ENCODE measurements at places on chromosomes 7 and 10.
A peak's percentile ranks its signal among the peaks of the same experiment; 100 is the strongest.

DNA sequence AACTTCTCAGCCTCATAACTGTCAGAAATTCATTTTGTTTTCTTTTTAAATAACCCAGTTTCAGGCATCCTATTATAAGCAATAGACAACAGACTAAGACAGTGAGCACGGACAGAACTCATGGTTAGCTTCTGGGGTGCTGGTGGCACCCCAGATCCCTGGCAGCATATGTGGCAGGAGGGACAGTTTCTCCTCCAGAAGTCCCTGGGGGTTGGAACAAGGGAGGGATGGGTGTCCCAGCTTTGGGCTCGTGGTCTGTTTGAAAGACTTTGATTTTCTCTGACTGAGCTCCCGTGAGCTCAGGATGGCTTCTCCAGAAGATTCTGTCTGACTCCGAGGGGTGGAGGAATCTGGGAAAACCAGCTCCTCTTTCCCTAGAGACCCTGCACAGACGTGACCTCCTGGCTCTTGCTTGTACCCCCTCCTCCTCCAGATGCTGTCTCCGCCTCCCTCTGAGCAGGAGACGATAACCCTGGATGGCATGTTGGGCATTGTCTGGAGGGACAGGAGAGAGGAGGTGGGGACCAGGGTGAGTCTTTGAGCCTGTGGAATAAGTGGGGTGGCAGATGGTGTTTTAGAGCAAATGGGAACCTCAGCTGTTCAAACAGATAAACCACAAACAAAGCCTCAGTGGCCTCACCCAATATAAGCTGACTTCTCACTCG, 421.1 kb downstream of the GLRX3 start:
- no peak for DNase-seq

GRCh38 chr7:136976504-136977251, 108.2 kb downstream of the CHRM2 start:
- no peak for DNase-seq

- DNase-seq: no peak
These were observed 314.8 kb downstream of the POM121L12 start for GRCh38 chr7:53350241-53350640.

- DNase-seq: no peak
These were observed 18.6 kb downstream of the FGFR2 start for GRCh38 chr10:121579656-121580055.

DNA sequence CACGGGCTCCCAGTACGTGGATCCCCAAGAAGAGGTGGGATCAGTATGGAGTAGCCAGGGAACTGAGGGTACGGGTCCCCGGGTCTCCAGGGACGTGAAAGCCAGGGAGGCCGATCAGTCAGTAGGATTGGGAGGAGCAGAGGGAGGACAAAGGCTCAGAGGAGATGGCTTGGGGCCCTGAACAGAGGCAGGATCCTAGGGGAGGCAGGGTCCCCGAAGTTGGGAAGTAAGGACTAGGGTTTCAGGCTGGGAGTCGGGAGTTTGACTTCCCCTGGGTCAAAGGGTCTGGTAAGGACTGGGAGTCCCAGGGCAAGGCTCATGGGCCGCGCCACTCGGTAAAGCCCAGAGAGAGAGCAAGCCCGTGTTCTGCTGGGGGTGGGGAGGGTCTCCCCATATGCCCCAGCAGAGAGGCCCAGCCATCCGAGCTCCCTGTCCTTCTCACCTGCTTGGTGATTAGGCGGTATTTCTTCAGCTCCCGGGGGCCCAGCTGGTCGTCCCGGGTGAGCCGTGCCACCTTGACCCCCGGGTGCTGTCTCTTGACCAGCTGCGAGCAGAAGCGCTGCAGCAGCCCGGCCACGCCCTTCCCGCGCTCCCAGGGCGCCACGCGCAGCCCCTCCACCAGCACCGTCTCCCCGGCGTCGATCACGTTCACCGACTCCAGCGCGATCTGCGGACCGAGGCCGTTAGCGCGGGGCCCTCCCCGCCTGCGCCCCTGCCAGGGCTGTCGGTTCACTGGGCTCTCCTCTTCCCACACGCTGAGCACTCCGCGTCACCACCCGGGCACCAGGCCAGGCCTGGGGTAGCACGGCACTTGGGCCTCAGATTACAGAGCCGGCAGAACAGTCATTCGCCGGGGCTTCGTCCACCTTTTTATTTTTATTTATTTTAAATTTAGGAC, 7.0 kb downstream of the NAT16 start:
- no peak for DNase-seq

GRCh38 chr7:82331234-82331633, 112.3 kb downstream of the CACNA2D1 start:
- DNase-seq: no peak

DNA sequence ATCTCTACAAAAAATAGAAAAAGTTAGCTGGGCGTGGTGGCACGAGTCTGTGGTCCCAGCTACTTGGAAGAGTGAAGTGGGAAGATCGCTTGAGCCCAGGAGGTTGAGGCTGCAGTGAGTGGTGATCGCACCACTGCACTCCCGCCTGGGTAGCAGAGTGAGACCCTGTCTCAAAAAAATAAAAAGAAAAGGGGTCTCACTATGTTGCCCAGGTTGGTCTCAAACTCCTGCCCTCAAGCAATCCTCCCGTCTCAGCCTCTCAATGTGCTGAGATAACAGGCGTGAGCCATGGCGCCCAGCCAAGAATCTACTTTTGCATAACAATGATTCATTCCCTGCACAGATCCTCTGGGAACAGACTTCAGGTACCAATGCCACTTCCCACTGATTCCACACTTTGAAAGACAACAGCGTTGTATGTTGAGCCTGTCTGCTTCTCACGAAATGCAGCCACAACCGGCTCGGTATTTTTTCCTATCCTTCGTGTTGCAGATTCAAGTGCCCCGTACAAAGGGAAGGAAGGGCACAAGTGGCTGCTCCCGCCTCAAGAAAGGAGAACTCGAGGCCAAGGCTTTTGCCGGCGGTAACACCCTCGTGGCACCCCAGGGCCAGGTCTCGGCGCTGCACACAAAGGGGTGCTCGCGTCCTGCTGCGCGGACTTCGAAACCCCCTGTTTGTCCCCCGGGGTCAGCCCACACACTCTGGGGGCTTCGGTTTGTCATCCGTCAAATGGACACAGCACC, 745 bp downstream of the DAGLB start:
- peak; percentile 56 for DNase-seq

DNA sequence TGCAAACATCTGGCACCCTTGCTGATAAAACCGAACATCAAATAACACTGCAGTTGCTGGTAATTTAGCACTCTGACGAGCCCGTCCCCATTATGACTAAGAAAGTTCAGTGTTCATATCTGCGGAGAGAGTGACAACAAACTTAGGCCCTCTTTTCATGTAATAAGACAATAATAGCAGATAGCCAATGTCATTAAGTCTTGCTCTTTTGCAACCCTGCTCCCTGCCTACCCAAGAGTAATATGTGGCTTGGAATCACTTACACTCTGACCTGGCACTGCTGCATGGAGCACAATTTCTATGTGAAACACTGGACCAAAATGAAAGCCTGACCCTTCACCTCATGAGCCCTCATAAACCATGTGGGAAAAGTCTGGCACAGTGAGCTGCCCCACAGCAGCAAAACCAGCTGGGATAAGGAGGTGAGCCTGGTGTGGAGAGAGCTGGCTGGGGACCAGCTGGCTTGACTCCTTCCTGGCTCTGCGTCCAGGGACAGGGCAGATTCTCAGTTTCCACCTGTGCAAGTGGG, 86.5 kb downstream of the HIPK2 start:
- DNase-seq: no peak

- DNase-seq: no peak
These were observed 688 bp downstream of the PTN start for GRCh38 chr7:137342828-137343261.

- no peak for DNase-seq
These were observed 14.6 kb downstream of the SLC35B4 start for GRCh38 chr7:134302120-134302519.

DNA sequence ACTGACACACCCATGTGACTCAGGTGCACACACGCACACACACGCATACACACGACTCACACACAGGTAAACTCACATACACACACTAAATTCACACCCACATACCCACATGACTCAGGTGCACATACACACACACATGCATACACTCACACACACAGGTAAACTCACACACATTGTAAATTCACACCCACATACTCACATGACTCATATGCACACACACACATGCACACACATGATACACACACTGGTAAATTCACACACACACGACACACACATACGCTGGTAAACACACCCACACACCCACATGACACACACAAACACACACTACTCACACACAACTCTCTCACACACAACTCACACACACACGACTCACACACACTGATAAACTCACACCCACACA, 63.6 kb downstream of the TCERG1L start:
- no peak for DNase-seq

- DNase-seq: no peak
These were observed 168.5 kb downstream of the CFTR start for GRCh38 chr7:117648203-117648866.

- no peak for DNase-seq
These were observed 141.9 kb downstream of the JMJD1C start for GRCh38 chr10:63323701-63324494.

DNA sequence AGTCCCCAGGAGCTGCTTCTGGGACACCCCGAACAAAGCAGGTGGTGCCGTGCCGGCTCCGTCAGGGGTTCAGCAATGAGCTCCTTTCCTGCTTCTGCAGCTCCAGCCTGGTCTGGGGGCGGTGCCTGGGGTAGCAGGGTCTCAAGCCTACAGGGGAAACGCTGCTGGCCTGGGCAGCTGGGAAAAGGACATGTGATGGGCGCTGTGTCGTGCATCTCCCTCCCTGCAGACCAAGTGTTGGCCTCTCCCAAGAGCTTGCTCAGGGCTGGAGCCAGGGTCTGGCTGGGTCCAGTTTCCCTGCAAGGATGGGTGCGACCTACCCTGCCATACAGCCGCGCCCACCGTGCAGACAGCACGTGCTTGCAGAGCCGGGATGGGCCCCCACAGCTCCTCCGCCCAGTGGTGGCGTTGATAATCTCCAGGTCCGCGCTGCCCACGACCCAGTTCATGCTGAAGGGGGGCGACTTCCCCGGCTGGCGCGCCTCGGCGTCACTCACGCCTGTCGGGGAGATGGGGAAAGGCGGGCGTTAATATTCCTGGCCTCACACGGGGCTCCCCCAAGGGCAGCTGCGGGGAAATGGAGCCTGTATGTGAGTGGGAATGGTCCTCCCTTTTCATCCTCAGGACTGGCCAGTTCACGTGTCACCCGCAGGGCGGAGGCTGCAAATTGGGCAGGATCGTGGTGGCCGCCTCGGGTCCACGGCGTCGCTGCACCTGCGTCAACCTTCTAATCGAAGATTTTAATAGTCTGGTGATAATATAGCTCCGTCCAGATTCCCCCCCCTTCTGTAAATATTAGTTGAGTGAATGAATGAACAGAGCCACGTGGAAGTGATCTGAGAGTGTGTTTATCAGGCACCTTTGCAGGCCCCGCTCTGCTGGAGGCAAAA, 128.6 kb downstream of the WDR37 start:
- no peak for DNase-seq

GRCh38 chr7:142749218-142749993, at the start of gene PRSS1:
Gene PRSS1 (plus strand): TSS chr7:142749472. CDS start chr7:142749485, 13 bp downstream.
- DNase-seq: no peak

DNA sequence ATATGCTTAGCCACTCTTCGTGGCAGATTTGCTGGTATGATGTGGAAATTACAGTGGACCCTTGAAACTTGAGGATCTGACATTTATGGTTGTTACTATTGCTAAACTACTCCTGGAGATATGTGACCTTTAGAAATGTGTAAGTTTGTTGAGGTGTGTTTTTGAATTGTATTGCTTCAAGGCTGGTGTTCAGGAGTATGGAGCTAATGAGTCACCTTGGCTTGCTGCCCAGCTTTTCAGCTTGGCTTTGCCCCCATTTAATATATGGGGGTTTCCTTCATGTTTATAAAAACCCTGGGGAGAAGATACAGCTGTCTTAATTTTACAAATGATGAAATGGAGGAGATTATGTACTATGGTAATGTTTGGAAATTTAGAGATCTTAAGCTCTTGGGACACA, 11.6 kb downstream of the HBP1 start:
- no peak for DNase-seq

- no peak for DNase-seq
These were observed 83.6 kb downstream of the RNF216 start for GRCh38 chr7:5697754-5698424.

GRCh38 chr7:2608921-2609411, 22.8 kb upstream of the TTYH3 start:
- DNase-seq: peak; percentile 78

GRCh38 chr7:46205478-46205877, 284.4 kb upstream of the IGFBP3 start:
- DNase-seq: no peak
